Daoy (cell line): ENCODE measurements at places on chromosomes 12 and 14. TPM values are rescaled to one million over a fixed set of nuclear protein-coding genes. Genes with fewer than 3 reads are reported as not detected.
A peak's percentile ranks its signal among the peaks of the same experiment; 100 is the strongest.

- DNase-seq: peak; percentile 71
Observed at GRCh38 chr12:5379749-5380496, 52.0 kb upstream of the NTF3 start.

DNA sequence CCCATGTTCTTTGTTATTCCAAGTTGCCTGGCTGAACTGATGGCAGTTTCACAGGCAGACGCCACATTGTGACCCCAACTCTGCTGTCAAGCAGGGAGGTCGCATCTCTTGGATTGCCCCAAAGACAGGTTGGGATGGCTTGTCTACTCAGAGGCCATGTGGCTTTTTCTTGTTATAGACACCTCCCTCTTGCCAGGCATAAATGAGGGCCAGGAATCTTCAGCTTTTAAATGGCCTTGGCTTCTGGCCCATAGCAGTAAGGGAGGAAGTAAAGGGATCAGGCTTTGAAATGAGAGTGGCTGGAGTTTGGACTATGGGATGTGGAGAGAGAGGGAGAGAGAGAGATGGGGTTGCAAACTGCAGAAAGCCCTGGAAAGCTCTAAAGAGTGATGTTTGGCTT, 215.0 kb downstream of the TBX5 start:
- no peak for DNase-seq

GRCh38 chr12:59115526-59115925, 195.2 kb upstream of the LRIG3 start:
- peak; percentile 17 for DNase-seq

- no peak for DNase-seq
Observed at GRCh38 chr12:6277982-6278438, 32.5 kb upstream of the PLEKHG6 start.

- DNase-seq: peak; percentile 21
Observed at GRCh38 chr12:98594050-98594835, 757 bp downstream of the SLC25A3 start.

DNA sequence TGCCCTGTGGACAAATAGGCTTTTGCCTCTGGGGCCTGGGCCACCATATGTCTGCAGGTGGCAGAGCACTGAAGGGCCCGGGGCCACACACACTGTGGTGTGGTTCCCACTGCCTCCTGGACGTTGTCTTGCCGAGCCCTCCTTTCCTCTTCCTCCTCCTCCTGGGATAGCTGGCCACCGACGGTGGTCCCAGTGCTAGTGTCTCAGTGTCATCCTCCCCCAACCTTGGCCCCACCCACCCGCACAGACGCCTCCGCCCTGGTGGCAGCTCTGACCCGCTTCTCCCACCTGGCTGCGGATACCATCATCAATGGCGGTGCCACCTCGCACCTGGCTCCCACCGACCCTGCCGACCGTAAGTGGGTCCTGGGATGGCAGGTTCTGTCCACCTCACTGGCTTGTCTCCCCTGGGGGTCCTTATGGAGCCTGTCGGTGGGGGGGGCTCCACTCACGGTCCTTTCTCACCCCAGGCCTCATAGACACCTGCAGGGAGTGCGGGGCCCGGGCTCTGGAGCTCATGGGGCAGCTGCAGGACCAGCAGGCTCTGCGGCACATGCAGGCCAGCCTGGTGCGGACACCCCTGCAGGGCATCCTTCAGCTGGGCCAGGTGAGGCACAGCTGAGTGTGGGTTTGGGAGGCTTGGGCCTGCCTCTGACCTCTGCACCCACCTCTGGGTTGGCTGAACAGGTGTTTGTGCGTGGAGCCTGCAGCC, 23.5 kb downstream of the HIP1R start:
- no peak for DNase-seq

- no peak for DNase-seq
Observed at GRCh38 chr14:80133457-80133856, 77.8 kb downstream of the DIO2 start.

- peak; percentile 62 for DNase-seq
Observed at GRCh38 chr14:58107947-58108552, 44.0 kb downstream of the ARMH4 start.

- DNase-seq: no peak
Observed at GRCh38 chr12:16369156-16369555, 21.7 kb downstream of the MGST1 start.

Gene DPPA3
- not detected in 2 replicates for total RNA-seq

Gene ZNF385A
- total RNA-seq: 0.34 TPM in 1 of 2 replicates, not detected in the other

Gene RIMBP2
- 1.4 and 2.2 TPM in 2 replicates for total RNA-seq

Gene DLGAP5
- total RNA-seq: 155 and 171 TPM in 2 replicates

Gene REM2
- total RNA-seq: 0.74 TPM in 1 of 2 replicates, not detected in the other

Gene KRT85
- 0.80 TPM in 1 of 2 replicates, not detected in the other for total RNA-seq

Gene PPP1R36
- total RNA-seq: 0.18 and 0.63 TPM in 2 replicates
